Suprapubic skin (tissue), 4 donors: ENCODE measurements at places on chromosomes 1 and 21.

- DNase-seq: no peak
Observed at GRCh38 chr1:33420870-33421775, 9.8 kb downstream of the PHC2 start.

- DNase-seq: no peak
Observed at GRCh38 chr1:10287023-10287645, 76.8 kb downstream of the KIF1B start.

GRCh38 chr1:28301368-28302174 lies 27.3 kb upstream of the MED18 start:
- DNase-seq: no peak

DNA sequence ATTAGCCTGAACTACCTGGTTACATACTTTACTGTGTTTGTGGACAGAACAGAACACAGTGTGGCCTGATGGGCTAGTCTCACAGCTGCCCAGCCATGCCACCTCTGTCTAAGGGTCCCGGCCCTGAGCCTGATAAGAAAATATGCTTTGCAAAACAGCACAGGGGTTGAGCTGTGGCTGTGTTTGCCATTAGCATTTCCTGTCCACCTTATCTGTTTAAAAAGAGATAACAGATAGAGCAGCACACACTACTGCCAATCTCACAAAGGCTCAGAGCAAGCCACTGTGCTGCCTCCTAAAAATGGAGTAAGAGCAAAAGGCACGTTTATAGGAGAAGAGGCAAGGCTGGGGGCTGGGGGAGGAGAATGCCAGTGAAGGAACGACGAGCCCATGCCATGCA lies 95.0 kb downstream of the SUSD4 start:
- DNase-seq: no peak

- DNase-seq: no peak
Observed at GRCh38 chr1:147236959-147237791, 5.3 kb upstream of the CHD1L start.

DNA sequence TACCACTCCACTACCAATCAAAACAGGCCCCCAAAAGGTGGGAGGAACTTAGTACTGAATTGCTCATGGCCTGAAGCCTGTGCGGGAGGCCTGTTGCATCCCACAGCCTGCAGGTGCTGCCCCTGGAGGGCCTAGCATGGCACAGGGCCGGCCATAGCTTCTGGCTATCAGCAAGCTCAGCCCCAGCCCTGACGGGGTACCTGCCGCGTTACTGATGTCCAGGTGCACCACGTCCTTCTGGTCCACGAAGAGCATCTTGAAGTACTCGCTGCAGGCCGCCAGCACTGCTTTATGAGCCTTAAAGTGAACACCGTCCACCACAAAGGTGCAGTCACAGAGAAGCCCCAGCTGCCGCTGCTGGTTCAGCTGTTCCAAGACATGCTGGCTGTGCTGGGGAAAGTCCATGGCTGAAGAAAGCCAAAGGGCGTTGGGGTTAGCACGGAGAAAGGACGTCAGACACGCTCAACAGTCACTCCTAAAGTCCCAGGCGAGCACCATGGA lies 27.8 kb downstream of the ZBTB17 start:
- DNase-seq: no peak

- peak; percentile 44 for DNase-seq
Observed at GRCh38 chr1:200921571-200922110, 26.9 kb downstream of the INAVA start.

DNA sequence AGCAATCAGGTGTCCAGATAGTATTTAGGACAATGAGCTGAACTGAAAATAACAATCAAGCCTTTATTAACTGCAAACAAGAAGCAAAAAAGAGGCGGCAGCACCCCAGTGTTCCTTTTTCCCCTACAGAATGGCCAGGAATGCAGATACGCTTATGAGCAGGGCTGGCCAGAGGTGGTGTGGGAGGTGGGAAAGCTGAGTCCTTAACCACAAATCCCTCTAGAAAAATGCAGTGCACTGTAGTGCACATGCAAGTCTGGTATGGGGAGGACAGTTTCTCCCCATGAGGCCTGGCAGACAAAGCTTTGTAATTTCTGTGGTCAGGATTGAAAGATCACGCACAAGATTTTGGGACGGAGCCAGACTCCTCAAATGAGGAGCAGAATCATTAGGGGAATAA lies 10.7 kb upstream of the IFNAR1 start:
- no peak for DNase-seq

GRCh38 chr1:241899210-241899609 lies 51.2 kb downstream of the EXO1 start:
- DNase-seq: no peak

DNA sequence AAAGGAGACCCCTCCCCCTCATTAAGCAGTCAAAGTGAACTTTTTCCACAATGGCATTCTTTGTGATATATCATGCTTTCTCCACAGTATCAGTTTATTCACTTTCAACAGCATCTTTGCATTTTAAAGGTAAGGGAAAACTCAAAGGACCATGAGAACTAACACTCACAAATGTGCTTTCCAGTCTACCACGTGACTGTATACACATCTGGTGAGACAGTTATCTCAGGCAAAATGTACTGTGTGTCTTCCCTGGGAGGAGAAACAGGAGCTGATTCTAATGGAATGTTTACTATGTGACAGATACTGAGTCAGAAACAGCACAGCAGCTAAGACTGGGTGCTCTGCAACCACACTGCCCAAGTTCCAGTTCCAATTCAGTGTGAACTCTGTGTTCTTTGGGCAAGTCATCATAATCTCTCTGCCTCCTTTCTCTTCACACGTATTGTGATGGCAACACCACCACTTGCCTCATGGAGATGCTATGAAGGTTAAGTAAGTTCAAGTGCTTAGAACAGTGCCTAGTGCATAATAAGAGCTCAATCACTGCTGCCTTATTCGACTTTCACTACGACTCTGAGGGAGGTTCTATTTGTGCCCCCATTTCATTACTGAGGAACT lies 79.0 kb downstream of the SLC45A1 start:
- no peak for DNase-seq

- DNase-seq: no peak
Observed at GRCh38 chr1:200561856-200562214, 58.7 kb downstream of the KIF14 start.

- peak; percentile 97 for DNase-seq
Observed at GRCh38 chr1:25430073-25430966, at the start of gene MACO1. Gene MACO1 (plus strand): TSS chr1:25430897. CDS start chr1:25431099, 202 bp downstream.

DNA sequence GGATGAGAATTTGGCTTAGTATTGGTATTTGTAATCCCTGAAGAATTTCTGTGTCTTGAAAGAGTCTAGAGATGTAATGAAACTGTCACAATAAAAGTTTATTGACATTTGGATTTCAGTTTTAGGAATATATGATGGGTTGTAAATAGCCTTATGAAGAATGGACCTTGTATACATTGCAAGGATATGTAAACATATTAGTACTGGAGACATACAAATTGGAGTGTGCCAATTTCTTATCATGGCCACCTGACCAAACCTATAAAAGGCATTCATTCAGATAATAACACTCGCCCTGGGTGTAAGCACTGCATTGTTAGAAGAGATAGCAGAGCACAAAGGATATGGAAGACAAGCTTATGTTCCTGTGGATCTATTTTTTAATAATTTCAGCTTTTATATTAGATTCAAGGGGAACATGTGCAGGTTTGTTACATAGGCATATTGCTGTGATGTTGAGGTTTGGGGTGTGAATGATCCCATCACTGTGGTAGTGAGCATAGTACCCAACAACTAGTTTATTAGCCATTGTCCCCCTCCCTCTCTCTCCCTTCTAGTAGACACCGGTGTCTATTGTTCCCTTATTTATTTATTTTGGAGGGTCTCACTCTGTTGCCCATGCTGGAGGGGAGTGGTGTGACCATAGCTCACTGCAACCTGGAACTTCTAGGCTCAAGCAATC lies 8.6 kb downstream of the S1PR1 start:
- DNase-seq: no peak

GRCh38 chr1:149927563-149928400 lies at the start of gene SF3B4:
Gene SF3B4 (minus strand): TSS chr1:149927803. CDS start chr1:149927759, 44 bp downstream.
- DNase-seq: peak; percentile 97

- no peak for DNase-seq
Observed at GRCh38 chr1:111596499-111596898, 23.1 kb upstream of the RAP1A start.

DNA sequence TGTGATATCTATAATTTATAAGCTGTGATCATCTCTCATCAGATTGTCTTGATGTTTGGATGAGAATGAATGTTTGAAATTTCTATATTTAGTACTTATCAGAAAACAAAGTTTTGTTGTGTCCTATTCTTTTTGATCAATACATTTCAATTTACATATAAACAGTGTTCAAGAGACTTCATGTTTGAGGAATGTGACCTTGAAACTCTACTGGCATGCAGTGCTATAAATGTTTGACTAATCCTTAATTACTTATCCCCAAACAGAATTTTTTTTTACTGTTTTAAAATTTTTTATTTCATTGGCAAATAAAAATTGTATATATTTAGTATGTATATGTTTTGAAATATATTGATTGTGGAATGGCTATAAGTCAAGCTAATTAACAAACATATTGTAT lies 1.5 kb upstream of the PRKAA2 start:
- no peak for DNase-seq

DNA sequence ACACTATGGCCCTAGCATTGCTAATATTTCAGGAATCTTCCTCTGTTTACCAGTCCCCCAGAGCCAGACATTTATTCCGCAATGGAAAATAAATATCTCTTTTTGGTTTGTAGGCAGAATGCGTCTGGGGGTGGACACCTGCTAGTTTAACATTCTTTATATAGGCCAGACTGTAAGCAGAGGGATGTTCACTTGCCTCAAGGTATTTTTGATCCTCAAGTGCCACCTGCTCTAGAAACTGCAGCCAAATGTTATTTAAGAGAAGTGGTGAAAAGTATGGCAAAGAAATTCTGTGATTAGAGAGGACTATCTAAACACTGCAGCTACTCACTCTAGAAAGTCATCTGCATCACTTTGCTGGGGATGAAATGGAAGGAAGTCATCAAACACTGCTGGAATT lies 164.7 kb downstream of the NEGR1 start:
- DNase-seq: no peak

GRCh38 chr1:57492586-57493226 lies 68.8 kb upstream of the DAB1 start:
- DNase-seq: no peak

GRCh38 chr21:44764319-44765230 lies 37.0 kb downstream of the UBE2G2 start:
- peak; percentile 78 for DNase-seq

DNA sequence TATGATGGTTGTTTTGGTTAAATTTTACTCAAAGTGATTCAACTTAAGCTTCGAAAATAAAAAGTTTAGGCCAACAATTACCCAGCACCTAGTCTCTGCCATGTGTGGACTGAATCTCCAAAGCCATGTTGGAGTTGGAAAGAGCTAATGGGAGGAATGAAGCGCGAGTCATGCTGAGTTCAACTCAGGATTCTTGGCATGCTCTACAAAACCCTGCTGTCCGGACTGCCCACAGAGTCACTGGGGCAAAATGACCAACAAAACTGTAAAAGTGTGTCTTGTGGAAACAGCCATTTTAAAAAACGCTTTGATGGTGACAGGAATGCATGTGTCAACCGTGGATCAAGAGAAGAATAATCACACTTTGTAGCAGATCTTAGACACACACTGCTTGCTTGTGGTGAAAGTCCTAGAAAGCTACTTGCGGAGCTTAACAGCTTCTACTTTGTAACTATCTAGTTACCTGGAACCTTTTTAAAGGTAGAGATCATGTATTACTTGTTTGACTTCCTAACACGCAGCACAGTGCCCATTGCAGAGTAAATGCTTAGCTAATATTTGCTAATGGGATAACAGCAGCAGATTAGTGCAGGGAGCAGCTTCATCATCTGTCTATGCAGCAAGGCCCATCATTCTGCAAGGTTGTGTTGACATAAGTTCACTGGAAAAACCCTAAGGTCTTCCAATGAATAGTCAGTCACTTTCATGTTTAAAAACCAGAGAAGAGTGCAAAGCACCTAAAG lies 7.0 kb upstream of the GBP6 start:
- no peak for DNase-seq

DNA sequence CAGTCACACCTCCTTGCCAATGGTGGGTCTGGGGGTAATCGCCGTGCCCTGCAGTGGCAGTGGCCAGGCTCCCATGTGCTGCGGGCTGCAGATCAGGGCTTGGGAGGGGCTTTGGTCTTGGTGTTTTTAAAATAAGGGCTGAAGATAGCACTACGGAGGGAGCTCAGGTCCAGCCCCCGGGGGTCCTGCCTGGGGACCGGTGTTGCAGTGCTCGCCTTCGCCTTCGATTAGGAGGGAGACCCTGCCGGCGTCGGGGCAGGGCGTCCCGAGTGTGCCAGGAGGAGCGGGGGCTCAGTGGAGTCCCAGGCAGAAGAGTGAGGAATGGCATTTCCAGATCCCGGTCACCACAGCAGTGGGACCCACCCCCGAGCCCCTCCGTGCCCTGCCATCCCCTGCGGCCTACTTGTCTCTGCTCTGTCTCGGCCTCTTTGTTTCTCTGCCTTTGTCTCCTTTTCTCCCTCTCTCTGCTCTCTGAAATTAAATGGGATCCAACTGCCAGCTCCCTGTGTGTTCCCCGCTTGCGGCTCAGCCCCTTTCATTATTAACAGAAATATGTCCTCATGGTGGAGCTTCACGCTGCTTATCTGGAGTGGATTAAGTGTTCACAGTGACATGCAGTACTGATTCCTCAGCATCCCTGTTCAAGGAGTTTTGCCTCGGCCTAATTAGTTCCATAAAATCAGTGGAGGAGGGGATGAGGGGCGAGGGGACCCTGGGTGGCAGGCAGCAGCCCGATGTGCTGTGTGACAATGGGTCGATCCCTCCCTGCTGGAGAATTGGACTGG lies 44.4 kb downstream of the DMRTB1 start:
- no peak for DNase-seq

GRCh38 chr1:89286549-89287180 lies 14.0 kb upstream of the GBP5 start:
- no peak for DNase-seq

DNA sequence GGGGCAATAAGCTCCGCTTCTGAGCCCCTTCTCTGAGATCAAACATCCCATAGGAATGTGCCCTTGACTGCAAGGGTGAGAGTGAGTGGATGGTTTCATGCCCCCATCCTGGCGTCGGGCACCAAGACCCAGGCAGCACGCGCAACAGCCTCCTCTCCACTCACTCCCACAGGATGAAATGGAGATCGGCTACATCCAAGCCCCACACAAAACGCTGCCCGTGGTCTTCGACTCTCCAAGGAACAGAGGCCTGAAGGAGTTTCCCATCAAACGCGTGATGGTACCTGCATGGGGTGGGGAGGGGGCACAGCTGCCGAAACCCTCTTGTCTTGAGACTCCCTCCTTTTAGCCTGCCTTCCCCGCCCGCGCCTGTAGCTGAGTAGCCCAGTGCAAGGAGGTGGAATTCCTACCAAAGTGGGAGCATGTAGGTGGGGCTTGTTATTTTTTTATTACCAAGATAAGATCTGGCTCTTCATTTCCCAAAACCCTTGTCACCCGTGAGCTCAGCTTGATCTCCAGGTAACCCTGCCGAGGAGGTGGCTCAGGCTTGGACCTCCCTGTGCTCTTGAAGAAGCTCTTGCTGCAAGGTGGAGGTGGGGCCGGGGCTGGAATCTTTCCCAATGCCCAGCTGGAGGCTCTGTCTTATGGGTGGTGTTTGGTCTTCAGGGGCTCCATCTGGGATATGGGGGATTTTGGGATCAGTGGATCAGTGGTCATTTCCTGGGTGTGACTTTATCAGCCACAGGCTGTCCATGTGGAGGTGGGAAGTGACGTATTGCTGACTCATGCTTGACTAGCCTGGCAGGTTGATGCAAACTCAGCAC lies 24.0 kb upstream of the PADI6 start:
- no peak for DNase-seq

- no peak for DNase-seq
Observed at GRCh38 chr21:37684547-37684946, 231.7 kb downstream of the KCNJ6 start.

- DNase-seq: no peak
Observed at GRCh38 chr1:219075121-219075879, 98.4 kb upstream of the LYPLAL1 start.

GRCh38 chr1:60066001-60066400 lies 7.6 kb downstream of the C1orf87 start:
- DNase-seq: no peak
